ENCODE measurements at places on chromosomes 4 and X.

DNA sequence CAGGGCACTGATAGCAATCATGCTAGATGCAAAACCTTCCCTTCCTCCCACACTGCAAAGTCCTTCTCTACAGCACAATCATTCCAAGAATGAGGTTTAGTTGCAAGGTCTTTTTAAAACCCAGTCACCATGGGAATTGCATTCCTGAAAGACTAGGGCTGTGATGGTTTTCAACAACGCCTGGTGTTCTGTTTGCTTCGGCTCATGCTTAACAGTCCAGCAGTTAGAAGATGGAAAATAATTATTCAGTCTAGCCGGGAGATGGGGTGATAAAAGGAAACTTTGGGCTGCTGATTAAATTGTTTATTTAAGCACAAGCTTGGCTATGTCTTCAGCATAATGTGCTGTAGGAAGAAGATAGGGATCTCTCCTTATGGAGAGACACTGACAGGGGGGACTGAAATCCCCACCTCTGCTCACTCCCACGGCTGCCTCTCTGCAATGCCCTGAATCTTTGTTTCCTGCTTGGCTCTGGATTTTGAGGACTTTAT, 211.4 kb downstream of the MID1IP1 start:
- DNase-seq, result no peak

DNA sequence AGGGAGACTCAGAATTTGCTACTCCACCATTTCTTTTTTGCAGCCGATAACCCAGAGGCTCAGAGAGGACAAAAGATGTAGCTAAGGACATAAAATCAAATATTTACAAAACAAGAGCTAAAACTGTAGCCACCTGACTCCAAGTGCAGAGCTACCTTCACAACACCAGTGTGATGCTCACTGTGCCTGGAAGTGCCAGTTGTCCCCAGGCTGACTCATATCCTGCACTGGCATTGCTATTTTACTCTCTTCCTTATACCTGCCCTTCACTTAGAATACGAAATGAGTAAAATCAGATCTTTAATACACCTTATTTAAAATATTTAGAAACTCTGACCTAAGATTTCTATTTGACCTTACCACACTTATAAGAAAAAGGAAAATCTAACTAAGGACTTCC, 39.5 kb downstream of the SLC7A11 start:
- DNase-seq, result no peak

GRCh38 chrX:130594453-130594916, 192.7 kb downstream of the RBMX2 start:
- no peak for DNase-seq

DNA sequence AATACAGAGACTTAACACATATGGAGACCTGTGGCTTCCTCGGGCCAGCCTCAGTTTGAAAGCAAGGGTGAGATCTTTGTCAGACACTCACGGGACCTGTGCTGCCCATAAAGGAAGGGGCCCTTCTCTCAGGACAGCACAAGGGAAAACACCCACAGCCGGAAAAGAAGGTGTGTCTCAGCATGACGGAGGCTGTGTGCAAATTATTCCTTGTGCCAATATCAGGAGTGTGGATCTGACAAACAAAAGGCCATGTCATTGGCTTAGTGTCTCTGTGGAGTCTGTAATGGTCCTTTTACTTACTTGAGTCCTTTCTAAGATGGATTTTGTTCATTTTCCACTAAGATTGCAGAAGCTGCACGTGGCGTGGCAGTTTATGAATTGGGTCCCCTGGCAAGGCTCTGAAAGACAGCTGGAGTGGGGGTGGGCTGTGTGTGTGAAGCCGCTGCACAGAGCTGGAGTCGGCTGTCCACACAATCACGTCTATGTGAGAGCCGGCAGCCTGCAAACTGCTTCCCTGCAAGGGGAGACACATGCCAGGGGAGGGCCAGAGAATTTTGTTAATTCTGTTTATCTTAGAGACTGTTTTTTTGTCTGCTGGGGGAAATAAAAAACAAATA, 1.9 kb downstream of the ENPP6 start:
- DNase-seq, result no peak

- DNase-seq, result no peak
Measured at GRCh38 chr4:121016611-121017010, 55.7 kb downstream of the NDNF start.

DNA sequence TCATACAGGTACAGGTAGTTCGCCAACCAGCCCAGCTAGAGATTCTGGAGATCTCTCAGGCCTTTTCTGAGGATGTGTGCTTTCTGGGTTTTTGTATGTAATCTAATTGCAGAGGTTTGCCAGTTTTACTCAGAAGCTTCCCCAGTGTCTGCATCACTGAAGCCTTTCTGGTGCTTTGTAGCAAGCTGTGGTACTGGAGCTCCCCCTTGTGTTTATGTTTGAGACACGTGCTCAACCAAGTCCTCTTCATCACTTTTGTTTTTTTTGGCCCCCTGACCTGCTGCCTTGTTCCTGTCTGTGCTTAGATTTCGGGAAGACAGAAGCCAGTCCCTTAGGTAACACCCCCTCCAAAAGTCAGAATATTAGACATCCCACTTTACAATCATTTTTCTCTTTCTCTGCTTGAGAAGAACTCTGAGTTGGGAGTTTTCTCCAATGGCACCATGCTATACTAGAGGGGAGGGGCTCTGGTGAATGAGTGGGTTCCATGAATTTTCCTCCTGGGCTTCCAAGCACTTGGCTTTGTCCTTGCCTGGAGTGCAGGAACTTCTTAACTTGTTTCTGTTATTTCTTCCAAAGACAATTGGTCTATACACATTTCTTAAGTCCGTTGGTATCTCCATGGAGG, 128.4 kb upstream of the TBC1D9 start:
- no peak for DNase-seq

- DNase-seq, result no peak
Measured at GRCh38 chrX:147735364-147735763, 176.4 kb upstream of the FMR1 start.

DNA sequence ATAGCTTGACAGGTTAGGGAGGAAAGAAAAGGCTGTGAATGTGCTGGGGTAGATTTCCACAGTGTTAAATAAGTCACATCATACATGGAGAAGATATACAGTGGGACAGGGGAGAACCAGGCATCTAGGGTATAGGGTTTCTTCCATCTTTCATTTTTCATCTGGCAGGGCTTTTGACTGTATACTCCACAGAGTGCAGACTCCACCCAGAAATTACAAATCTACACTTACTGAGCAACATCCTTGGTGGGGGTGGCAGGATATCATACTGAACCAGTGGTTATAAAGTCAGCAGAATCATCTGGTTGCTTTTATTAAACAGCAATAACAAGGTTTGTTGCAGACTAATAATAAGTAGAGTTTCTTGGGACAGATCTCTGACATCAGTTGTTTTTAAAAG, 154.2 kb downstream of the NPNT start:
- DNase-seq, result no peak

GRCh38 chrX:44568196-44568595, 25.5 kb upstream of the FUNDC1 start:
- no peak for DNase-seq

GRCh38 chr4:172826861-172827260, 341.8 kb upstream of the GALNT7 start:
- no peak for DNase-seq

GRCh38 chr4:42464550-42465094, 67.3 kb downstream of the SHISA3 start:
- no peak for DNase-seq

DNA sequence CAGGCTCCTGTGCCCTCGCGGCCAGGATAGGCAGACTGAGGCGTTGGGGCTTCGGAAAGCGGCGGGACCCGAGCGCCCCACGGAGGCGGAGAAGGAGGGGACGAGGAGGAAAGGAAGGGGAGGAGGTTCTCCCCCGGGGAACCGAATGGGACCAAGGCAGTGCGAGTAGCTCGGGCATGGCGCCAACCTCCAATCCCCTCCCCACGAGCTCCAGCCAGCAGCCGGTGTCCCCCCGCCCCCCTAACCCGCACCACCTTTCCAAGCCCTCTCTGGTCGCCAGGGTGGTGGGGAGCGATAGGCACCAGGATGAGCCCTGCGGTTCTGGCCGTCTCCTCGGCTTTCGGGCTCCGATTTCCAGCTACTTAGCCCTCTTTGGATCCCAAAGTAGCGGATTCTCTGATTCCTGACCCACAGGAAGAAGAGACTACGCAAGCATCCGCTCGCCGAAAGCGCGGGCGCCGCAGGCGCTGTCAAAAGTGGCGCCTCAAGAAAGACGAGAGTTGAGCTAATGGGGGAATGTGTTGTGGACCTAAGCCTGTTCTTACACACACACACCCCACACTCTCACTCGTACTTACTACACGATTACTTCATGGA, 15.2 kb upstream of the ZIC3 start:
- DNase-seq, result no peak

- no peak for DNase-seq
Measured at GRCh38 chr4:140300271-140300970, 73.0 kb upstream of the SCOC start.

GRCh38 chr4:29423836-29424721, 1296.1 kb upstream of the PCDH7 start:
- DNase-seq, result no peak

GRCh38 chrX:94366616-94367015, 692.6 kb downstream of the FAM133A start:
- DNase-seq, result no peak

DNA sequence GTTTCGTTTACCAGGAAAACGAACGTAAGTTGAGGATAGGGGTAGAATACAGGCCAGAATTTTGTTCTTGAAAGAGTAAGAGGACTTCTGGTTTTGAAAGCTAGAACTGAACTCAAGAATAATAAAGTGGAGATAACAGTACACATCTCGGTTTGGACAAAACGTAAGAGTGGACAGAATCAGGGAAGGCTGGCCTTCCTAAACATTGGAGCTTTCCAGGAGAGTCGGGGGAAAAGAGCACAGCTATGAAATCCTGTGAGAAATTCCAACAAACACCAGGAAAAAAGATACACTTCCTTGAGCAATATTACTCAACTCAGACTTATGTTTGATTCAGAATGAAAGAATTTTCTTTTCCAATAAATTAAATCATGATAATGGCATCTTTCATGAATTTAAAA, 1.2 kb downstream of the CTSO start:
- no peak for DNase-seq

GRCh38 chrX:143988356-143988755, 104.5 kb downstream of the UBE2NL start:
- no peak for DNase-seq

DNA sequence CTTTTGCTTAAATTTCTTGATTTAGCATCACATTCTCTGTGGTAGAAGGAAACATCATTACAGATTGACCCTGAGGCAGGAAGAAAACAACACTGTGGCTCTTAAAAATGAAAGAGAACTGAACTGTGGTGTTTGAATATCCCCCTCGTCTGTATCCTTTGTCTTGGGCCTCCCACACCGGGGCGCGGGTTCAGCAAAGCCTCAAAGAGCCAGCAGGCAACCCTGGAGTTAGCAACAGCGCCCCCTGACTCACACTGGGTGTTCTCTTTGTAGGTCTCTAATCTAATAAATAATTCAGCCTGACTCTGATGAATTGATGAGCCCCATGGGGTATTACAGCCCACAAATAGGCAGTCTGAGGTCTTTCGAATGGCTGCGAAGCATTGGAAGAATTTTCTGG, 46.1 kb upstream of the CTSO start:
- no peak for DNase-seq

DNA sequence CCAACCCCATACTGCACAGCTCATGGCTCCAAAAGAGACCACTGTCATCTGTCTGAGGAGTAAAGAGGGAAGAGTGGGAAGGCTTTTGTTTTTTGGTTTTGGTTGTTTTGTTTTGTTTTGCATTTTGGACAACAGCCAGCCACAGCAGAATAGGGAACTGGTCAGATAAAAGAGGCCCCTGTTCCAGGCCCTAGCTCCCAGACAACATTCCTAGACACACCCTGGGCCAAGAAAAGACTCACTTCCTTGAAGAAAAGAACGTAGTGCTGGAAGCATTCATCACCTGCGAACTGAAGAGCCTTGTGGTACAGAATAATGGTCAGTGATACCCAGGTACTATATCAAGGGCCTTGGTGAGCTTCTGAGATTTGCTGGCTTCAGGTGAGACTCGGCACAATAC, 619.4 kb upstream of the SPANXN1 start:
- DNase-seq, result no peak

GRCh38 chr4:186906722-186907121, 183.1 kb upstream of the FAT1 start:
- no peak for DNase-seq

DNA sequence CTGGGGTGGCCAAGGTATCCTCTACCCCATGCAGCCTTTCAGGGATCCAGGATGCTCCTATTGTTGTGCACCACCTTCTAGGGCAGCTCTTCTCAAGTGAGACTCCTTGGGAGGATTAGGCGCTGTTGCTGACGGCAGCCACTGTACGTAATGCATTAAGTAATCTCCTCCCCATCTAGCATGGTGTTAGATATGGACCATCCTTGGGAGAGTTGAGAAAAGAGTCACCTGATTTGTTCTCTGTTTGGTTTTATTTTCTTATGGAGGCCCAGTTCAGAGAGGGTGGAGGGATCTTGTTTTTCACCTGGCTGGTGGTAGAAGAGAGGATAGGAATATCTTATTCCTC, 46.4 kb downstream of the GYG2 start:
- no peak for DNase-seq

DNA sequence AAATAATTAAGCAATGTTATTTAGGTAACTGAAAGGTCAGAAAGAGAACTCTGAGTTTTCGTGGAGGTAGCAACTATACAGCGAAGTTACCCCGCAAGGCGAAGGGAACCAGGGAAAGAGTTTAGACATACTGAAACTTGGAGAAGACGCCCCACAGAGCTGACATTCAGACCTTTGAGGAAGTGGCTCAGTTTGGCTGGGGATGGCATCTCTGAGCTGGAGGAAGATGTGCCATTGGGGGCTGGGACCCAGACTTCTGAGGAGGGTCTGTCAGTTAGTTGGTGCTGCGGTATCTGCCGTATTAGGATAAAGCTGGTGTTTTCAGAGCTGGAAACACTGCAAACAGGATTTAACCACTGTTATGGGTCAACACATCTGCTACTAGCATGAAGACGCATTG, 156.6 kb downstream of the ANKRD50 start:
- no peak for DNase-seq

- DNase-seq, result no peak
Measured at GRCh38 chrX:75327607-75328006, 53.7 kb downstream of the UPRT start.

DNA sequence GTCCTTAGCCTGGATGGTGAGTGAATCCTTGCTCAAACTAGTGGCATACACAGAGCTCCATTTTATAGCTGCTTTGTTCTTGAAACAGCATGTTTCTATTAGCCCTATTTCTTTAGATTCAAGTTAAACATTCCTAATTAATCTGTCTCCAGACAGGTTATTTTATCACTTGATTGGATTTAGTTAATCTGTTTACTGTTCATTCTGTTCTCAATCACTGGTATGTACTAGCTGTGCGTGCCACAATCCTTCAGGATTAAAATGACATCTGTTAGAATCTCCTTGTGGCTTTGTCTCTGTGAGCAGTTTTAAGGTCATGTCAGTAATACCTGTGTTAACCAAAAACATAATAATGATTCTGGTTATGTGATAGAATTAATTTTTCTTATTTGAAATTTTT, 36.5 kb downstream of the PTPN13 start:
- DNase-seq, result no peak

DNA sequence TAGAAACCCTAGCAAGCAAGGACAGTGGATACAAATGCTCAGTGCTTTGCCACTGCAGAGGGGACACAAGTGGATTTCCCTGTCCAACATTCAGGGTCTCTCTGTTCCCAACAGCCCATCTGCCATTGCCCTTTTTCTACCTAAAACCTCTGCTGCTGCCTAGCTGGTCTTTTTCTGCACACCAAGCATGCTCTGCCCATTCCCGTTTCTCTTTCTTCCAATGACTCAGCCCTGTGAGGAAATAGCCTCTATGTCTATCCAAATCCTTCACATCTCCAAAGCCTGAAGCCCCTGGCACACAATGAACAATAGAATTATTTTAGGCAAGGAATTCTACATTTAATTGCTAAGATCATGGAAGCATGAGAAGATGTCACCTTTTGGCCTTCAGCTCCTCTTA, 5.7 kb upstream of the AMELX start:
- DNase-seq, result no peak
